GM12864 (cell line): ENCODE measurements at places on chromosomes 2 and 18.

DNA sequence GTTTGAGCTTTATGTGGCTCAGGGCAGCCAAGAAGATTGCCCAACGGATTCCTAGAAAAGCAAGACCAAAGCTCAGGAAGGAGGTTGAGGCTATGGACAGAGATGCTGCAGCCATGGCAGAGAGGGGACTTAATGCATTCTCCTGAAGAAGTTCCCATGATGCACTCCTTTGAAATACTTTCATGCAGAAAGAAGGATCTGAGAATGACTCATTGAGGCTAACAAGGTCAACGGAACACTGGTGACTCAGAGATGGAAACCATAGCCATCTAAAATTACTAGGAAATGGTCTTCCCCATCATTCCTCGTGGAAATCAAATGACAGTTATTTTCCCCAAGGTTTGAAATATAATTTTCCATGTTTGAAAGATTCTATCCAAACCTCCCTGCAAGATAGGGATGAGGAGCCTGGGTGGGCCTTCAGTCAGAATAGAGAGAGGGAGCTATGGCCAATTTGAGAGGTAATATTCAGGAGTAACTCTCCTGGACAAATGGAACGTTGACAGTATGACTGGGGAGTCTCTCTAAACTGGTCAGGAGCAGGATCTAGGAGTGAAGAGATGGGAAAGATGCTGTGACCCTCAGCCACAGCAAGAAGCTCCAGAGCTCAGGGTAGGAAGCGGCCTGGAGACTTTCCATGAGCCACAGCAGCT lies 63.0 kb downstream of the REEP1 start:
- DNase-seq = no peak

GRCh38 chr2:52072949-52073348 lies 1041.0 kb upstream of the NRXN1 start:
- DNase-seq = no peak

DNA sequence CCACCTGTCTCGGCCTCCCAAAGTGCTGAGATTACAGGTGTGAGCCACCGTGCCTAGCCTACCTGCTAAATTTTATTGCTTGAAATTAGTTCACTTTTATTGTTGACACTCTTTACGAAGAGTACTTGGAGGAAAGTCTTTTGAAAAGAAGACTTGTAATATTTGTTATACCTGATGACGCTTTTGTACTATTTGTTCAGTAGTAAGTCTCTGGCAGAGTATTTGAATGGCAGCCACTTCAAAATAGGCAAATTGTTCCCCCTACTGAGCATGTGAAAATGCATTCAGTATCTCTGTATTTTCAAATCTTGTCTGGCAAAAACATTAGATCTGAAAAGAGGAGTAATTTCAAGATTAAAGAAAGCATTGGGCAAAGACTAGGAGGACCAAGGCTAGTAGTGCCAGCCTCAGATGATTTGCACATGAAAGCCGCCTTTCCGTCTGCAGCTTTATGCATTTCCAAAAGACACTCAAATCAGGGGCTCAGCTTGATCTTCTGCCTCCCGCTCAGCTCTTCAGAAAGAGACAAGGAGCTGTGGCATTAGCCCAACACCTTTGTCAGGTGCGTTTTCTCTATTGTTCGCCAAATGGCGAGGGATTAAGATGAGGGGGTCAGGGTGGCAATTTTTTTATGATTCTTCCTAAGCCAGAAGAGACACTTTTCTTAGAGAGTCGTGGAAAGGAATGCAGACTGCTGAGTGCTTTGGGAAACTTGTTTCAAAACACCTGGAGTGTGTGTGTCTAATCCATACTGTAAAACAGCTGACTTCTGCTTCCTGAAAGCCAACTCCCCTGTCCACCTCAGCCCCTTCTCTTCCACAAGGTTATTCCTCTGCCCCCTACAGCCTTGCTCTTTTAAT lies 18.8 kb upstream of the FOXI3 start:
- no peak for DNase-seq

- DNase-seq = no peak
These were observed 11.1 kb upstream of the MYL12A start for GRCh38 chr18:3236470-3236869.

DNA sequence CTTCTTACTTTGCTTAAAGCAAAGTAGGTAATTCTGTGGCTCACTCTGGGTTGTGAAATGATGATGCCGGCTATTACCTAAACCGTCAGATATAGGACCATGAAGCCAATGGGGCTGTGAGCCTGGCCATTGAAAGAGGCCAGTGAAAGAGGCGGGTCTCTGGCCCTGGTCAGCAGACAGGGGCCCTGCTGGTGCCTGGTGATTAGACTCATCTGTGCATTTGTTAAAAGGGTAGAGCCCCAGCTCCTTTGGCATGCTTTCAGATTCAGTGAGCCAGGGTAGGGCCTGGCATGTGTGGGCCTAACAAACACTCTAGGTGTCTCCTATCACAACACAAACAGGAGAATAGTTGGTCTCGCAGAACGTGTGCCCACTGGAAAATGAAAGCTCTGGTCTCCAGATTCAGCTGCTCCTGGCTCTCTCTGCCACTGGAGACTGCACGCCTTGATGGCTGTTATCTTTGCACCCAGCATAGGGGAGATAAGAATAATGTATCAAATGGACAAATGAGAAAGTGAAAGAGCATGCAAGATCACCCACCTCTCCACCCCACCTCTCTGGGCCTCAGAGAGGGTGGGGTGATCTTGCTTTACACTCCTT lies 6.9 kb downstream of the LRRC30 start:
- DNase-seq = no peak

DNA sequence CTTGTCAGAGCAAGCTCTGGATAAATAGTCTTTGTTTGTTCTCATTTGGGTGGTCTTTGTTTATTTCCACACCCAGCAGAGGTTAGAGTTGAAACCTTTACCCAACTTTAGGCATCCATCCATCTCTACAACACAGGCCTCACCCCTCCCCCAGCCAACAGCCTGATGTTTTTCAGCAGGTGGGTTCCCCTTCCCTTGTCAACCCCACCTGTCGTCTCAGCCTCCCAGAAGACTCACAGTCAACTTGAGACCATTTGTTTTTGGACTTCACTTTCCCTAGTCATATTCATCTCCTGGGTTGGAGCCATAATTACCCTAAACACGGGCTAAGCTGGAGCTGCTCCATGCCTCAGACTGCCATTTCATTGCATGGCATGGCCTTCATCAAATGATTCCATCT lies 31.7 kb upstream of the IL36G start:
- no peak for DNase-seq

- DNase-seq = no peak
These were observed 4.7 kb upstream of the TGFA start for GRCh38 chr2:70558195-70558808.

GRCh38 chr18:48186131-48186766 lies 222.9 kb downstream of the ZBTB7C start:
- DNase-seq = no peak

DNA sequence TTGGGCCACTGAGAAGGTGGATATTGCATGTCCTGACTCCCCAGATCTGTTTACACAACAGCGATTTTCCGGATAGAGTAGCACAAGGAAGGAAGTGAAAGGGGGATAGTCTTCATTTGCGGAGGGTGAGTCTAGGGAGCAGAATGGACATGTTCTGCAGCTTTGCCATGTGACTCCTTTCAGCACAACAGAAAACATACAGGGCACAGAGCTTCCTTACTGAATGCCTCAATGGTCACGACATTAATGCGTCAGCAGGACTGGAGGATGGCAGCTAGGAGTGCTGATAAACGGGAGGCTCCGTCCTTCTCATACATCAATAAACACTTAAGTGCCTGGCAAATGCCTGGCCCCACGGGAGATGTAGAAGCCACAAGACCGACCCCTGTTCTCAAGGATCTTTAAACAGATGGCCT lies 163.0 kb downstream of the FAM210A start:
- no peak for DNase-seq

GRCh38 chr2:2620604-2621003 lies 289.5 kb upstream of the MYT1L start:
- DNase-seq = no peak

GRCh38 chr2:240586919-240587800 lies 626 bp downstream of the CAPN10 start:
- DNase-seq = no peak

GRCh38 chr2:88696611-88697010 lies 5.1 kb downstream of the RPIA start:
- no peak for DNase-seq
